ENCODE measurements at places on chromosomes 11 and 22. TPM values are rescaled to one million over a fixed set of nuclear protein-coding genes. Genes with fewer than 3 reads are reported as not detected.

DNA sequence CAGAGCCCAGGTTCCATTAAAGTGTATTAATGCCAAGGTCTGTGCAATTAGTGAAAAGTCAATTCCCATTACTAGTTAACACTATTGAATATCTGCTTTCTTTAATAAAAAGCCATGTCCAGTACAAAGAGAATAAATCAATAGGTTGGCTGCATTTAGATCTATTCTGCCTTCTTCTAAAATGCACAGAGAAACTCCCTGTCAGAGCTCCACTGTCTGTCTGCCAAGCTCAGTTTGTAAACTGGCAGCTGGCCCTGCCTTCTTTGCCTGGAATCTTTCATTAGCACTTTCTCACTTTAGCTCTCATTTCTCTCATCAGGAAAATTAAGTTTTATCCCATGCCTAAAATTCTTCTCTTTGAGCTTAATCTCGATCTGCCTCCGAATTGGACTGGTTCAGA lies 35.6 kb downstream of the ARL14EP start:
- no peak for DNase-seq

Gene THY1
- not detected for total RNA-seq

- DNase-seq, result no peak
These were observed 17.1 kb downstream of the YPEL1 start for GRCh38 chr22:21718499-21718898.

- DNase-seq, result no peak
These were observed 13.6 kb upstream of the TRIM29 start for GRCh38 chr11:120151536-120151935.

DNA sequence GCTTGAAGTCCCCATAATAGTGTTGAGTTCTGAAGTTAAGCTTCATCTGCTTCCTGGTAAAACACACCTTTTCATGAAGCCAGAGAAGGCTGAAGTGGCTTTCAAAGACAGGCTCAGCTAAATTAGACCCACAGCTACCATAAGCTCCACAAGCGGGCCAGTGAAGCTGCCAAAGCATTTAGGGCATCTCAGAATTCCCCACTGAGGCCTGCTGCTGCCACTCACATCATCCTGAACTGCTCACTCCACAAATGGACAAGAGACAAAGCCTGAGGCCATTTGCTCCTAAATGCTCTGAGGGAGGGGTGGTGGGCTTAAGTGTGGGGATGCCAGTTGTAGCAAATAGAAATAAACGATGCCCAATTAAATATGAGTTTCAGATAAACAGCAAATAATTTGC lies 14.6 kb downstream of the CCDC83 start:
- no peak for DNase-seq

Gene TSKU
- total RNA-seq, result not detected

All from CD4-positive, alpha-beta T cell (primary cell).